ENCODE measurements at places on chromosomes 3 and 15. TPM values are rescaled to one million over a fixed set of nuclear protein-coding genes. Genes with fewer than 3 reads are reported as not detected.

COL7A1 gene
- 0.98 TPM for total RNA-seq

PCYT1A gene
- total RNA-seq = 54.6 TPM

IMPG2 gene
- 0.29 TPM for total RNA-seq

CFAP92 gene
- total RNA-seq = not detected

ALPK3 gene
- 0.20 TPM for total RNA-seq
